ENCODE measurements at places on chromosomes 2 and 18. TPM values are rescaled to one million over a fixed set of nuclear protein-coding genes. Genes with fewer than 3 reads are reported as not detected.

- H3K4me3 ChIP-seq, result no peak overlapping the region
- no peak for DNase-seq
- H3K4me1 ChIP-seq, result no peaks in the 10 kb centered on the region
- peaks cover 2% of the 10 kb centered on the region for H3K36me3 ChIP-seq
- H3K27ac ChIP-seq, result no peak overlapping the region
Measured at GRCh38 chr2:240077442-240077841, 24.1 kb upstream of the OR6B3 start.

KCNIP3 gene
- total RNA-seq, result 3.1 TPM

DSG3 gene
- not detected for total RNA-seq

GKN1 gene
- total RNA-seq, result 0.37 TPM

DNA sequence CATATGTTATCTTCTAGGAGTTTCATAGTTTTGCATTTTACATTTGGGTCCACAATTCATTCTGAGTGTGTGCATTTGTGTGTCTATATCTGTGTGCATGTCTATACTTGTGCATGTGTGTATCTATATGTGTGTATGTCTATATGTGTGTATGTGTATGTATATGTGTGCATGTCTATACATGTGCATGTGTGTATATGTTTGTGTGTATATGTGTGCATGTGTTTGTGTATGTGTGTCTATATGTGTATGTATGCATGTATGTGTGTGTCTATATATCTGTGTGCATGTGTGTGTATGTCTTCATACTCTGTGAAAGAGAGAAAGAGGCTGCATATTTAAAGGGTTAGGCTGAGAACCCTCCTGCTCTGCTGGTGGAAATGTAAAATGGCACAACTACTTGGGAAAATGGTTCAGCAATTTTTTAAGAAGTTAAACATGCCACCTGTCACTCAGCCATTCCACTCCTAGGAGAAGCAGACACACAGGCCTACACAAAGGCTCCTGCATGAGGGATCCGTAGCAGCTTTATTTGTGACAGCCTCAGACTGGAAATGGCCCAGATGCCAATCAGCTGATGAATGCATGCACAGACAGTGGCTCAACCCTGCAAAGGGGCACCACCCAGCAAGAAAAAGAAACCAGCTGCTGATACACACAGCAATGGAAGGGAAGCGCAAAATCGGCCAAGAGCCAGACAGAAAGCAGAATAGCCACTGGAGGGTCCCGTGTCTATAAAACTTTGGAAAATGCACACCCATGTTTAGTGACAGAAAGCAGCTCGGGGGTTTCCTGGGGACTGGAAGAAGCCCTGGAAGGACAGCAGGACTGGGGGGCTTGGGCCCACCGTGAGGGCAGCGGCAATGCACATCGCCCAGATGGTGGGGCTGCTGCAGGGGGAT, 146.8 kb downstream of the SEPTIN10 start:
- peak overlapping the region; percentile 98 for H3K27ac ChIP-seq
- H3K4me1 ChIP-seq, result peaks cover 66% of the 10 kb centered on the region
- H3K27me3 ChIP-seq, result no peaks in the 10 kb centered on the region
- peaks cover 14% of the 10 kb centered on the region for H3K36me3 ChIP-seq
- DNase-seq, result peak; percentile 86
